Naive thymus-derived CD8-positive, alpha-beta T cell (primary cell): ENCODE measurements at places on chromosomes 6 and 20.
A peak's percentile ranks its signal among the peaks of the same experiment; 100 is the strongest.

DNA sequence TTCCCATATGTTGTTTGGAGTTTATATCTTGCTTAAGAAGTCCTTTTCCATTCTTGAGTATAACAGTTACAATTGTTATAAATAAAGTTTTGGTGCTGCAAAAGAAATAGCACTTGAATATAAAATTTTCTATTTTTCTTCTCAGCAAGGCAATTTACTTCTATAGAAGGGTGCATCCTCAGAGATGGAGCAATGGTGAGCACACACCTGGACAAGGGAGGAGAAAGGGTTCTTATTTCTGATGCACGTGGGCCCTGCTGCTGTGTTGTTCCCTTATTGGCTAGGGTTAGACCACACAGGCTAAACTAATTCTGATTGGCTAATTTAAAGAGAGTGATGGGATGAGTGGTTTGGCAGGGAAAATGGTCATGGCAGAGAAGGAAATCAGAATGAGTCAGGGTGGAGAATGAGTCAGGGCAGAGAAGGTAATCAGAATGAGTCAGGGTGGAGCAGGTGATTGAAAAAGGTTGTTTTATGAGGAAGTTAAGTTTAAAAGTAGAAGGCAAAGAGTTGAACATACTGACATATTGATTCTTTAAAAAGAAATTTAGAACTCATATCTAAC lies 38.0 kb downstream of the CST8 start:
- no peak for DNase-seq

- DNase-seq: no peak
These were observed 62.4 kb downstream of the SYNDIG1 start for GRCh38 chr20:24531631-24532419.

DNA sequence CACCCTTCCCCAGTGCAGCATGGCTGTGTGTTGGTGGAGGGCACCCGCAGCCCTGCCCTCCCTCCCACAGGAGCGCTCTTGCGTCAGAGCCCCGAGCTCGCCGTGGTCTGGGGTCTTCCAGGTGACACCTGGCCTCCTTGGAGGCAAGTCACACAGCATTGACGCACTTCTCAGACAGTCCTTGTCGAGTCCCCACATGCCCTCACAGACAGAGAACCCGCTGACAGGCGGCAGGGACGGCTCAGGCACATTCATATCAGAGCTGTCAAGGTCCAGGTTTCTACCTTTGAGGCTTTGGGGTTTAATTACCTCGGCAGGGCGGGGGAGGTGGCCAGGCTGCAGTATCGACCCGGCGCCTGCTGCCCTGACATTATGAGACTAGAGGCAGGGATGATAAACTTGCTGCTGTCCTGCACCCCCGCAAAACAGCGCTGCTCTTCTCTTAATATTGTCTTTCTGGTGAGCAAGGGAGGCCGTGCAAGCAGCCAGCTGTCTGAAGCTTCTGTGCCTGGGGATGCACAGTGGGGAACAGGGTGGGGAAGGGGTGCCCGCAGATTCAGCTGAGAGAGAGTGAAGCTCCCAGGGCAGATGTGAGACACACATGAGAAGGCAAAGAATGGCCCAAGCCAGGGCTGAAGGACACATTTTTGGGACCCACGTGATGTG lies 4.7 kb downstream of the NPEPL1 start:
- no peak for DNase-seq

GRCh38 chr20:7214081-7214740 lies 446.7 kb downstream of the BMP2 start:
- no peak for DNase-seq

DNA sequence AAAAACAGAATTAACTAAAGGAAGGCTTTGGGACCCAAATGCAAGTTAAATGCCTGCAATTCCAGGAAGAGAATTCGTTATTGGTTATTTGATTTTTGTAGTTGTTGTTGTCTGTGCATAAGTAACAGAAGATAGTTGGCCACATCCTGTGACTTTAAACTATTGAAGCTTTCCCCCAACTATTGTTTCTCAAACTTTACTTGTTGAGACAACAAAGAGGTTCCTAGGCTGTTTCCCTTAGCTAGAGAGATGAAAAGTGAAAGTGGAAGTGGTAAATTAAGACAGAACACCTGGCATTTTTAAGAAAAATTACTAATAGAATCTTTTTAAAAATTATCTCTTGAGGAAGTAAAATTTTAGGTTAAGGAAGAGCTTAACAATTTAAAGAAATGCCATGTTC lies 525.2 kb downstream of the PKHD1 start:
- DNase-seq: no peak

DNA sequence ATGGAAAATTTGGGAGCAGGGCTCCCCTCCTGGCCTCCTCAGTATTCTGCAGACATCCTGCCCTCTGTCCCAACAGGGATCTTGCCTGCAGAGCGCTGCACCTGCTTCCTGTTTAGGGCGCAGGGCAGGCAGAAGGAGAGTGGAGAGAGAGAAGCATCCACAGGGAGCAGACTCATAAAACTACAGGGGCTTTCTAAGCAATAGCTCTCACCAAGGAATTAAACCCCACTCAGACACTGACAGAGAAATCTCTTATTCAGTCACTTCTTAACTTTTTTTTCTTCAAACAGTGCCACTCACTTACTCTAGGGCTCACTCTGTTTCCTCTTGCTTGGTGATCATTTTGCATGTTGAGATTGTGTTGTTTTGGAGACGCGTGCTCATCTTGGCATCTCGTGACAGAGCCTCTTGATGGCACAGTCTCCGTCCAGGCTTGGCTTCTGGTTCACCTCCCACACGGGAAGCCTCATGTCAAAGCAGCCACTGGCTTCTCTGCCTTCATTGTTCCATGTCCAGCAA lies 153.1 kb upstream of the INSM1 start:
- no peak for DNase-seq

GRCh38 chr20:50824137-50824536 lies 29.3 kb downstream of the BCAS4 start:
- no peak for DNase-seq

GRCh38 chr6:108653949-108654348 lies 93.2 kb downstream of the FOXO3 start:
- no peak for DNase-seq

GRCh38 chr6:1562171-1562955 lies 47.4 kb upstream of the FOXC1 start:
- no peak for DNase-seq

DNA sequence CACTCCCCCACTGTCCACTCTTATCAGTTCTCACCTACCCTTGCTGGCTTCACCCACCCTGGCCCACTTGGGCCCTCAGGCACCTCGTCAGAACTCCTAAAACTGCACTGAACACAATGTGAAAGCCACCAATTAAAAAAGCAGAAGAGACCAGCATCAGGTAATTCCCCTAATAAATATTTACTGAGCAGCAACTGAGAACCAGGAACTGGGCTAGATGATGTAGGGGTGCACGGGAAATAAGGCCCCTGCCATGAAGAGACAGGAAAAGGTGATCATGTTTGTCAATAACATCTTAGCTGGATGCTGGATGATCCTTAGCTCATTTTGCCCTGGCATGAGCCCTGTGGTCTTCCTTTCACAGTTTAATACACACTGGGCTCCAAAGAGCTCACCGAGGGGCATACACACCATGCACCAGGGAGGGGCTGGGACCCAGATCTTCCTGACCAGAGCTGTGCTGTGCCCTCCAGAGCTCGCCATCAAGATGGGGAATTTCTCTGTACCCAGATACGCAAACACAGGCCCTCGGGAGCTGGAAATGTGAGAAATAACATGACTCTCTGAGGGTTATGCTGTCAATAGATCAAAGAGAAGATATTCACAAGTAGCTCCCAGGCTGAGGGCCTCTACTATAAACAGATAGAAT lies 113.6 kb upstream of the SLC22A16 start:
- peak; percentile 1 for DNase-seq

GRCh38 chr20:38110525-38111178 lies 54.4 kb downstream of the TGM2 start:
- no peak for DNase-seq

- DNase-seq: no peak
These were observed 21.5 kb upstream of the HLA-C start for GRCh38 chr6:31293343-31293742.

DNA sequence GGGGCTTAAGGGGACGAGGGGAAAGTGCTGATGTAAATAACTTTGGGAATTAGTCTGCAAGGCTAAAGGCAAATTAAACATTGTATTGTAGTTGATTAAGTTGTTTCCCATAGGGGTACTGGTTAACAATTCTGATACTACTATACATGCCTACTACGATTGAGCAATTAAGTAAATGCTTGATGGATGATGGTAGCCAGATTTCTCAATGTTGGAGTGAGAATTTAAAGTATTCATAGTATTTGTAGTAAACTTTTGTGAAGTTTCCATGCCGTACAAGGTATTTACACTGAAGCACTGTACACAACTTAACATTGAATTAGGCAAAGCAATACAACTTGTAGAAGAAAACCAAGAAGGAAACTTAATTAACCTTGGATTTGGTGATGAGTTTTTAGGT lies 852.3 kb downstream of the QKI start:
- DNase-seq: no peak

DNA sequence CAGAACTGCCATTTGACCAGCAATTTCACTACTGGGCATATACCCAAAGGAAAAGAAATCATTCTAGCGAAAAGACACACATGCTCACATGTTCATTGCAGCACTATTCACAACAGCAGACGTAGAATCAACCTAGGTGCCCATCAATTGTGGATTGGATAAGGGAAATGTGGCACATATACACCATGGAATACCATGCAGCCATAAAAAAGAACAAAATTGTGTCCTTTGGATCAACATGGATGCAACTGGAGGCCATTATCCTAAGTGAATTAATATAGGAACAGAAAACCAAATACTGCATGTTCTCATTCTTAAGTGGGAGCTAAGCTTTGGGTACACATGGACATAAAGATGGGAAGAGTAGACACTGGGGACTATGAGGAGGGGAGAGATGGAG lies 16.1 kb downstream of the RAET1E start:
- DNase-seq: no peak

DNA sequence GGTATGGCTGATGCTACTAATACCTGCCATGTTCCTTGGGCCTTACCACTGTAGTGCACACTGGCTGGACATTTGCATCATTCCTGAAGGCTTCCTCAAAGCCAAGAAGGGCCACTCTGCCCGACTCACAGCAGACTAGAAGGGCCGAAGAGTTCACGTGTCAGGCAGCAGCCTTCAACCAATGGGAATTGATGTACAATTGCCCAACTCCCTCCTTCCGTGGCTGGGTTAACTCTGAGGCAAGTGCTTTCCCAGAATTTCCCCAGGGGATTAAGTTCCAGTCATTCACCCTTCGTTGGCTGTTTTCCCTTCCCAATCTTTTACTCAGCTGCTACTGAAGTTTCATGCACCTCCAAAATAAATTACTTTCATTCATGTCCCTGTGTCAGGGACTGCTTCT lies 29.8 kb downstream of the PSMB9 start:
- DNase-seq: no peak

GRCh38 chr6:52598123-52598823 lies 21.4 kb upstream of the TRAM2 start:
- DNase-seq: peak; percentile 12

DNA sequence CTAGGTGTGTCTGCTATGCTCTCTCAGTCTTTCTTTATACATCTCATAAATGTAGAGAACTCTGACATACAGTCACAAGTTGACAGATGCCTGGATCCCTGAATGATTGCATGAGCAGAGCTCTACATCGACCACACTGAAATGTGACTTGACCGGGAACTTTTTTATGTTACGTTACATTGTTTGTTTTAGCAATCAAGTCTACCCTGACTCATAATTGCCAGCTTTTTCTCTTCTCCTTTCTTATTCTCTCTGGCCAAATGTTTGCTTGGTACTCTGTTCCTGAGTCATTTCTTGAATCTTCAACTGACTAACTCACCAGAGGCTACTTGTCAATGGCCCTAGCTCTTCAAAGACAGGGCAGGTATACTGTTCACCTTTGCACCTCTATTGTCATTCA lies 213.6 kb upstream of the DTNBP1 start:
- no peak for DNase-seq

GRCh38 chr6:169396554-169397163 lies 143.0 kb upstream of the THBS2 start:
- no peak for DNase-seq

DNA sequence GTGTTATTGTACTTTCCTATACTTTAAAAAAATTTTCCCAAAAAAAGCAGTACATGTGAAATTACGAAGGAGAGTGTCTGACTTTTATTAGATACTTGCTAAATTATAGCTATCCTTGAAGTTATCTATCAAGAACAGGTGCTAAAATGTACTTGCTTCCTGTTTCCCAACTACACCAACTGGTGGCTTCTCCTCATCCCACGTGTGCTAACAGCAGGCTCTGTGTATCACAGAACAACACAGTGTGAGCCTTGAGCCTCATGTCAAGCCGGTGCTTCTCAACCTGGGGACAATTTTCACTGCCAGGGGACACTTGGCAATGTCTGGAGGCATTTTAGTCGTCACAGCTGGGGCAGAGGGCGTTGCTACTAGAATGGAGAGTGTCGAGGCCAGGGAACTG lies 36.2 kb upstream of the CDYL start:
- DNase-seq: no peak

GRCh38 chr6:71507183-71507582 lies 218.6 kb downstream of the OGFRL1 start:
- DNase-seq: no peak

- no peak for DNase-seq
These were observed 26.4 kb upstream of the ADGRG6 start for GRCh38 chr6:142275236-142276006.

DNA sequence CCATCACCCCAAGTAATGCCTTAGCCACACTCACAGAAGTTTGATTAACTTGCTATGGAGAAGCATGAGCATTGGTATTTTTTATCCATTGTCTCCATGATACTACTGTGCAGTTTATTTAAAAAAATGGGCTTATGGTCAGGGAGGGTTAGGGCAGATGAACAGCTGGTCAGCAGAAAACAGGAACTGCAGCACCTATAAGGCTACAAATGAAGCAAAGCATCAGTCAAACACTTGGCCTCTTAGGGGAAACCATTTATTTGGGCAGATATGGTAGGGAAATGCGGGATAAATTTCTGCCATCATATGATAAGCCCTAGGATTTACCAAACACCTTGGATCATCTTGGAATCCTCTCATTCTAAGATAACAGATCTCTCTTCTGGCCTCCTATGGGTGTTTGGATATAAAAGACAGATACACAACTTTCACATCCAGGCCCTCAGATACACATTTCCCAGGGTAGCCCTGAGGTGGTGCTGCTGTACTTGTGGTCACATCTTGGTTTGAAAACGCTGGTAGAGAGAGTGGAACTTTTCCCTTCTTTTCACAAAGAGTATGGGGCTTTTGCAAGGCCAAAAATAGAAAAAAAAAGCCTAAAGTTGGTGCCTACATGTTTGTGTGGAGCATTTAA lies 42.8 kb upstream of the AHI1 start:
- DNase-seq: no peak

- no peak for DNase-seq
These were observed 162.0 kb upstream of the EPHA7 start for GRCh38 chr6:93581371-93581770.

GRCh38 chr6:110547266-110547964 lies 71.0 kb upstream of the SLC22A16 start:
- no peak for DNase-seq

- no peak for DNase-seq
These were observed 826 bp downstream of the RIMS4 start for GRCh38 chr20:44809380-44810060.
